MCF 10A (cell line): ENCODE measurements at places on chromosomes 6 and 20. TPM values are rescaled to one million over a fixed set of nuclear protein-coding genes. Genes with fewer than 3 reads are reported as not detected.

Gene DNAH8
- total RNA-seq = not detected in 2 replicates

GRCh38 chr6:135274561-135275293 is 93.6 kb downstream of the MYB start:
- H3K36me3 ChIP-seq = no peaks in the 10 kb centered on the region
- H3K27ac ChIP-seq = no peak overlapping the region
- peaks cover 18% of the 10 kb centered on the region for H3K4me1 ChIP-seq
- no peak for DNase-seq
- H3K27me3 ChIP-seq = peaks cover 11% of the 10 kb centered on the region

GRCh38 chr6:145704143-145704781 is 31.1 kb downstream of the EPM2A start:
- no peak overlapping the region for H3K4me3 ChIP-seq
- H3K4me1 ChIP-seq = peaks cover 11% of the 10 kb centered on the region
- H3K27me3 ChIP-seq = no peaks in the 10 kb centered on the region
- DNase-seq = peak; percentile 19

DNA sequence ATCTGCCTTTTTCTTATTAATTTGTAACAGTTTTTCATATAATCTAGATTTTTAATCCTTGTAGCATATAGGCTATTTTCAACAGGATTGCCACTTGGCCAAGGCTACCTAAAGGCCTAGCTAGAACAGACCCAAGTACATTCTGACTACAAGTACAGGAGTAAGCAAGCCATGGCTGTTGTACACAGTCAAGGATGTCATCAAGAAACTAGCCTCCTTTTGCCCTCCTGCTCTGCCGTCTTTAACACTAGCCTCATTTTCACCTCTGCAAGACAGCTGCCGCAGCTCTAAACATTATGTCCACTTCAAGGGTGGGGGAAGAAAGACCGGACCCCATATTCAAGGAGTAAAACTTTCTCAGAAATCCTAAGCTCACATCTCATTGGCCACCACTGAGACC is 45.1 kb downstream of the EPB41L2 start:
- H3K27ac ChIP-seq = no peak overlapping the region
- H3K36me3 ChIP-seq = no peaks in the 10 kb centered on the region
- DNase-seq = no peak
- peaks cover 10% of the 10 kb centered on the region for H3K4me1 ChIP-seq

- H3K36me3 ChIP-seq = peaks cover 39% of the 10 kb centered on the region
- H3K4me1 ChIP-seq = peaks cover 12% of the 10 kb centered on the region
- H3K27ac ChIP-seq = peak overlapping the region; percentile 99
- peak overlapping the region; percentile 42 for H3K4me3 ChIP-seq
- H3K27me3 ChIP-seq = no peaks in the 10 kb centered on the region
- no peak for DNase-seq
These were observed 34.1 kb downstream of the HFE start for GRCh38 chr6:26121141-26122004.

DNA sequence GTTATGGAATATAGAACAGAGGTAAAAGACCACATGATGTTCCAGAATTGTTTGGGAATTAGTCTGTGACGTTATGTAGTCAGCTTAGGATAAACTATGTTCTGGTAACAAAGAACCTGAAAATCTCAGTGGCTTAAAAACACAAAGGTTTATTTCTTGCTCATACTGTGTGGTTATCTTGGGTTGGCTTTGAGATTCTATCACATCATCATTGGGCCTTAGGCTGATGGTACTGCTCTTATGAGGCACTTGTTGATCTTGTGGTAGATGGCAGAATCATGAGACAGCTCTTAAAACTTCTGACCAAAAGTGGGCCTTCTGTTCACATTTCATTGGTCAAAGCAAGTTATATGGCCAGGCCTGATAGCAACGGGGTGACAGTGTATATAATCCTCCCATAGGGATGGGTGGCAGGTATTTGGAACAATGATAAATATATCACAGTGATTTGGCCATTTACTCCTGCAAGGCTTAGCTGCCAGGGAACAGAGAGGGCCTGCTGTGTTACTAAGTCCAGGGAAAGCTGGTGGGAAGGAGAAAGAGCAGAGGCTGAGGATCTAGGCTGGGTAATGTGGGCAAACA is 13.5 kb downstream of the DHX35 start:
- H3K36me3 ChIP-seq = peaks cover 23% of the 10 kb centered on the region
- no peak overlapping the region for H3K4me3 ChIP-seq
- peaks cover 12% of the 10 kb centered on the region for H3K4me1 ChIP-seq
- H3K27me3 ChIP-seq = no peaks in the 10 kb centered on the region
- no peak for DNase-seq

Gene RSPO3
- not detected in 2 replicates for total RNA-seq

Gene PI16
- total RNA-seq = not detected in 2 replicates

GRCh38 chr6:46704562-46704961 is 16.9 kb downstream of the TDRD6 start:
- H3K36me3 ChIP-seq = no peaks in the 10 kb centered on the region
- DNase-seq = peak; percentile 53
- H3K4me3 ChIP-seq = no peak overlapping the region
- peaks cover 1% of the 10 kb centered on the region for H3K4me1 ChIP-seq
- no peaks in the 10 kb centered on the region for H3K27me3 ChIP-seq

GRCh38 chr6:71388856-71389527 is 100.4 kb downstream of the OGFRL1 start:
- H3K4me3 ChIP-seq = no peak overlapping the region
- no peak overlapping the region for H3K27ac ChIP-seq
- peaks cover 11% of the 10 kb centered on the region for H3K36me3 ChIP-seq
- H3K27me3 ChIP-seq = no peaks in the 10 kb centered on the region

DNA sequence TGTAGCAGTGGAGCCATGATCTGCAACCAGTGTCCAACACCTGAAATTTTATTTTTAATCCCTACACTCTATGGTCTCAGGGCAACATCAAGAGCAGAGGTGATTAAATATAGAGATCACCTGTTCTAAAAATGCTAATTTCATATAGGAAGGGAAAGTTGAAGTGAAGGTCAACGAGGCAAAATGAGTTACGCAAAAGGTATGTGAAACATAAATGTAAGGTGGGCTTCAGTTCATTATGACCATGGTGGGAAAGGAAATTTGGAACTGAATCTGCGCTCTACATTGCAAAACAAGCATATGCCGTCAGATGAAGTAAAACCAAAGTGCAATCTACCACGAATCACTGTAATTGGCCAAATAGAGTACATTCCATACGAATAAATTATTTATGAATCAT is 35.2 kb upstream of the STMND1 start:
- H3K4me1 ChIP-seq = no peaks in the 10 kb centered on the region
- no peak overlapping the region for H3K4me3 ChIP-seq
- no peak for DNase-seq
- H3K36me3 ChIP-seq = no peaks in the 10 kb centered on the region

DNA sequence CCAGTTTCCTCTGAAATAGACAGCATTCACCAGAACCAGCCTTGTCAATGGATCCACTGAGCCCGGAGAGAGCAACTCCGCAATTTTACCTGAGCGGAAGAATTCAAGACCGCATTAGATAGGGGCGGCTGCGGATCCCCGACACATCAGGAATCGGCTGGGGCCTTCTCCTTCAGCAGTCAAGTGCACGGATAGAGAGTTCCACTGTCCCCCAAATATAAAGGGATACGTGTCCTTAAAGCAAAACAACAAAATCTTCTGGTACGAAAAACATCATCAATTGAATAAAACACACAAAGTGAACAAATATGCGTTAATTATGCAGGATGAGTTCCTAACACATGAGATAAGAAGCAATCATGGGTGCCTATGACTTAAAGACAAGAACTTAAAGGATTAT is 18.3 kb downstream of the SERPINB6 start:
- H3K4me1 ChIP-seq = no peaks in the 10 kb centered on the region
- no peaks in the 10 kb centered on the region for H3K27me3 ChIP-seq
- no peak overlapping the region for H3K4me3 ChIP-seq
- H3K36me3 ChIP-seq = peaks cover 35% of the 10 kb centered on the region
- no peak overlapping the region for H3K27ac ChIP-seq
- no peak for DNase-seq

GRCh38 chr6:149888659-149889058 is 9.3 kb downstream of the RAET1E start:
- peak; percentile 84 for DNase-seq
- H3K4me3 ChIP-seq = peak overlapping the region; percentile 55
- H3K27me3 ChIP-seq = no peaks in the 10 kb centered on the region
- peak overlapping the region; percentile 69 for H3K27ac ChIP-seq

- H3K4me3 ChIP-seq = no peak overlapping the region
- H3K27me3 ChIP-seq = no peaks in the 10 kb centered on the region
- H3K36me3 ChIP-seq = peaks cover 15% of the 10 kb centered on the region
- no peak for DNase-seq
- H3K27ac ChIP-seq = no peak overlapping the region
- peaks cover 37% of the 10 kb centered on the region for H3K4me1 ChIP-seq
These were observed 34.5 kb downstream of the FOXP4 start for GRCh38 chr6:41580690-41581089.

Gene TMX4
- total RNA-seq = 47.4 and 60.5 TPM in 2 replicates

DNA sequence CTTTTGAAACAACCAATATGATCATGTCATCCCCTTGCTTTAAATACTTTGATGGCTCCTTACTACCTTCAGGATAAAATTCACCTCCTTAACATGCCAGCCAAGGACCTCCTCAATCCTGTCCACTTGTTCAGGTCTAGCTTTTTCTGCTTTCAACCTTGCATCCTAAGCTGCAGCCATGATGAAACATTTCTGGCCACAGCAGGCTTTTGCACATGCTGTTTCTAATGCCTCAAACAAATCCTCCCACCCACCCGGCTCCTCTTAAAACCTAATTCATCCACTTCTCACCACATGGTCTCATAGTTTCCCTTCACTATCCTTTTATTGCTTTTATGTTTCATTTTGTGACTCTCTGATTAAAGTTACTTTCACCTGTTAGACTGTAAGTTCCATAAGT is 124.6 kb downstream of the MYB start:
- H3K4me3 ChIP-seq = no peak overlapping the region
- H3K36me3 ChIP-seq = peaks cover 15% of the 10 kb centered on the region
- H3K27me3 ChIP-seq = no peaks in the 10 kb centered on the region
- no peak overlapping the region for H3K27ac ChIP-seq

DNA sequence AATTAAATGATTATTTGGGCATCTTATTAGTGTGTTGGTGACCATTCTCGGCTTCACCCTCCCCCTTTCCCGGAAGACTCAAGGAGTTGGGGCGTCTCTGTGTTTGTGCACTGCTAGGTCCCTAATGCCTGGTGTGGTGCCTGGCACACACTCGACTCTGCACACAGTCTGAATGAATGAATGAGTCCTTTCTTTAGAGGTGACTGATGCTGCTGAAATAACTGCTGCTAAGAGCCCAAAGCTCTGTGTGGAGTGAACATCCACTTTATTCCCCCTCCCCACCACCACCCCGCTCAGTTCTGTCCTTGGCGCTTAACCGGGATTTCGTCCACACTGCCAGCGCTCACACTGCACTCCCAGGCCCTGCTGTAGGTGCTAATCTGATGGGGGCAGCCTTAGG is 1.2 kb upstream of the PHACTR3 start:
- H3K27me3 ChIP-seq = peaks cover 88% of the 10 kb centered on the region
- no peak for DNase-seq
- H3K36me3 ChIP-seq = no peaks in the 10 kb centered on the region
- no peak overlapping the region for H3K4me3 ChIP-seq
- H3K4me1 ChIP-seq = no peaks in the 10 kb centered on the region

GRCh38 chr6:6584310-6585002 is 4.1 kb upstream of the LY86 start:
- no peak overlapping the region for H3K27ac ChIP-seq
- no peaks in the 10 kb centered on the region for H3K27me3 ChIP-seq
- DNase-seq = no peak
- no peaks in the 10 kb centered on the region for H3K4me1 ChIP-seq
- no peak overlapping the region for H3K4me3 ChIP-seq

Gene DSP
- total RNA-seq = 163 and 227 TPM in 2 replicates

- no peak for DNase-seq
- H3K36me3 ChIP-seq = peaks cover 6% of the 10 kb centered on the region
- peaks cover 7% of the 10 kb centered on the region for H3K4me1 ChIP-seq
- H3K4me3 ChIP-seq = no peak overlapping the region
These were observed 338.2 kb upstream of the PREP start for GRCh38 chr6:105740946-105741645.

DNA sequence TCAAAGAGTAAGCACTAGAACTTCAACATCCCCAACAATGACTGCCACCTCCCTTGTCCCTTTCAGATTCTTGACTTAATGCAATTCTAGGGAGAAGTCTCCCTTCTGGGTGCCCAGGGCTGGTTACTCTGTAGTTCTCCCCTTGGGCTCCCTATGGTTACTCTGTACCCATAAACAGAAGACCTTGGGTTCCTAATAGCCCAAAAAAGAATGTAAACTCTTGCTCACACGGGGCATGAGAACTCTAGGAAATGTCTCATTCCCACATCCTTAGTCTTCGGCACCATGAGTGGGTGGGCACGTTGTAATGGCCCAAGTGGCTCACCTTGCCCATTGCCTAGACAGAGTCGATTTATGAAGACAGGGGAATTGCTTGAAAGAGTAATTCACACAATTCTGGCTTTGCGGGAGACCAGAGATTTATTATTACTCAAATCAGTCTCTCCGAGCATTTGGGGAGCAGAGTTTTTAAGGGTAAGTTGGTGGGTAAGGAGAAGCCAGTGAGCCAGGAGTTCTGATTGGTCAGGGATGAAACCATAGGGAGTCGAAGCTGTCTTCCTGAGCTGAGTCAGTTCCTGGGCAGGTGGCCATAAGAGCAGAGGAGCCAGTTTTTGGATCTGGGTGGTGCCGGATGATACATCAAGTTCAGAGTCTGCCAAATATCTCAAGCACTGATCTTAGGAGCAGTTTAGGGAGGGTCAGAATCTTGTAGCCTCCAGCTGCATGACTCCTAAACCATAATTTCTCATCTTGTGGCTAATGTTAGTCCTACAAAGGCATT is 61.2 kb upstream of the SIRPG start:
- no peaks in the 10 kb centered on the region for H3K36me3 ChIP-seq
- H3K27me3 ChIP-seq = no peaks in the 10 kb centered on the region
- peaks cover 22% of the 10 kb centered on the region for H3K4me1 ChIP-seq
- DNase-seq = peak; percentile 98
- H3K4me3 ChIP-seq = peak overlapping the region; percentile 4

DNA sequence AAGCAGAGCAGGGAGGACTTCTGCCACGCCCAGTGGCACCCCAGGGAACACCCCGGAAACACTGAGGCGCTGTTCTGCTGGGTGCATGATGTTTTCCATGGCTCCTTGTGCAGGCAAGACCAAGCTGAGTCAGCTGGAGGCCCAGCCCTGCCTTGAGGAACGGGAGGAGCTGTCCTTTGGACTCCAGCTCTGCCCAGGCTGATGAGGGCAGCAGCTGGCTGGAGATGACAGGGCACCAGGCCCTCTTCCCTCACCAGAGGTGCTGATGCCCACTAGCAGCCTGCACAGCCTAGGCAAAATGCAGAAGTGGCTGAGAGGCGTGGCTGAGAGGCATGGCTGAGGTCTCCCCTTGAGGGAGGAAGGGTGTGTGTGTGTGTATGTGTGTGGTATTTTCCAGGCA is 2.4 kb downstream of the C6orf132 start:
- H3K27me3 ChIP-seq = no peaks in the 10 kb centered on the region
- peaks cover 8% of the 10 kb centered on the region for H3K36me3 ChIP-seq
- DNase-seq = peak; percentile 85
- H3K4me1 ChIP-seq = peaks cover 32% of the 10 kb centered on the region
- peak overlapping the region; percentile 46 for H3K4me3 ChIP-seq
